ENCODE measurements at places on chromosomes 2 and 18. TPM values are rescaled to one million over a fixed set of nuclear protein-coding genes. Genes with fewer than 3 reads are reported as not detected.
A peak's percentile ranks its signal among the peaks of the same experiment; 100 is the strongest.

Gene HOXD12
- not detected for total RNA-seq

Gene TGFA
- total RNA-seq: 5.0 TPM

Gene DUSP19
- total RNA-seq: 1.1 TPM

Gene ZSWIM2
- not detected for total RNA-seq

Gene CDH2
- 0.09 TPM for total RNA-seq

GRCh38 chr2:69956475-69956979 lies 4.9 kb downstream of the ASPRV1 start:
- no peak overlapping the region for H3K4me3 ChIP-seq
- DNase-seq: no peak
- H3K27ac ChIP-seq: no peak overlapping the region
- H3K27me3 ChIP-seq: no peaks in the 10 kb centered on the region
- H3K36me3 ChIP-seq: no peaks in the 10 kb centered on the region

DNA sequence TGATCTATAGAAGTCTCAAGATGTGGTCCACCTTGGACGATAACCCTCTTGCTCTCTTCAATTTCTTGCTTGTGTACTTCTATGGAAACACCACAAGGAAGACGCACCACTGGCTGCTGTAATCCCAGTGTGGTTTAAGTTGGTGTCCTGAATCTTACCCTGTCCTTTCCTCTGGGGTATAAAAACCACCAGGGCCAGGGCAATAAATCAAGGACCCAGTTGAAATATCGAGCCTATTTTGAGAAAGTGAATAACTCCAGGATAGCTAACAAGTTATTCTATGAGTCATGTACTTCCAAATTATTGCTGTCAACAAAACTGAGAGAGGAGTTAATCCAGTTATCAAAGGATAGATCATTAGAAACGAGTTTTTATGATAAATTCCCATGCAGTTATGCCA lies 137.0 kb downstream of the RND3 start:
- H3K4me1 ChIP-seq: no peaks in the 10 kb centered on the region
- no peak overlapping the region for H3K4me3 ChIP-seq
- H3K27me3 ChIP-seq: no peaks in the 10 kb centered on the region
- no peaks in the 10 kb centered on the region for H3K36me3 ChIP-seq
- DNase-seq: no peak

DNA sequence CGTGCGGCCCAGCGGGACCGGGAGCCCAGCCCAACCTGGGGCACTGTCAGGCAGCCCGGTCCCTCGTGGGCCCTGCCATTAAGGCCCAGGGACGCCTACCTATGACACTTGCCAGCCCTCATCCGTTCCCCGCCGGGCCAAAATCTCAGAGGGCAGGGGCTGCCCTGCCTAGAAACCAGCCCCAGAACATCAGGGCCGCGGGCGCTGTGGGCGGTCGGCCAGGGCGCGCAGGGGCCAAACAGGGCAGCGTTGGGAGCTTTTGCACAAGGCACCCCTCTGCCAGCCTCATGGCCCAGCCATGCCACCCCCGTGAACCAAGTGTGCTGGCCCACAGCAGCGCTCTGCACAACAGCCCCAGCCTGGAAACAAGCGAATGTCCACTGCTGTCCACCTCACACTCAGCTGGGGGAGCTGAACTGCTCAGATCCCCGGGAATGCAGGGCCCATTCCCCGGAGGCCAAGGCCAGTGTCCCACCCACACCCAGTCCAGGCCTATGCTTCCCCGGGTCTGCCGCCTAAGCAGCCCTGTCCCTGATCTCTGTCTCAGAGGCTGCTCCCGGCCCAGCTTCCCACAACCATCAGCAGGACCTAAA lies 3.5 kb upstream of the NEURL3 start:
- H3K27me3 ChIP-seq: peaks cover 2% of the 10 kb centered on the region
- no peak for DNase-seq
- no peak overlapping the region for H3K27ac ChIP-seq
- no peaks in the 10 kb centered on the region for H3K36me3 ChIP-seq

- H3K36me3 ChIP-seq: no peaks in the 10 kb centered on the region
- H3K27ac ChIP-seq: no peak overlapping the region
- no peak overlapping the region for H3K4me3 ChIP-seq
- no peak for DNase-seq
- no peaks in the 10 kb centered on the region for H3K4me1 ChIP-seq
These were observed 29.3 kb downstream of the PELI1 start for GRCh38 chr2:64114912-64115277.

DNA sequence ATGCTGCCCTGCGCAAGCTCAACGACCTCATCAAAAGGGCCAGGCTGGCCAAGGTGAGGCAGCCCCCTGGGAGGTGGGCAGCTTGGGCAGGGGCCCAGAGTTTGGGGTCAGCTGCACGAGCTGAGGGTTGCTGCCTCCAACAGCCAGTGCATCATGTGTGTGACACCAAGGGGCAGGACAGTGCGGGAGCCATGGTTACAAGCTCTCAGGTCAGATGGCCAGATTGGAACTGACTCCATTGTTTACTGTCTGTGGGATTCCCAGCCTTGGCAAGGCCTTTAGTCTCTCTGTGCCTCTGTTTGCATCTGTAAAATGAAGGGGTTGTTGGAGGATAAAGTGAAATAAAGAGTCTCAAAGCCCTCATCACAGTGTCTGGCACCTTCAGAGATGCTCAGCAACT lies 26.9 kb downstream of the EHD3 start:
- no peak for DNase-seq
- no peak overlapping the region for H3K27ac ChIP-seq
- no peaks in the 10 kb centered on the region for H3K4me1 ChIP-seq
- H3K4me3 ChIP-seq: no peak overlapping the region
- peaks cover under 1% of the 10 kb centered on the region for H3K36me3 ChIP-seq

- H3K4me3 ChIP-seq: no peak overlapping the region
- DNase-seq: no peak
- H3K27me3 ChIP-seq: peaks cover 5% of the 10 kb centered on the region
- H3K4me1 ChIP-seq: no peaks in the 10 kb centered on the region
- H3K36me3 ChIP-seq: no peaks in the 10 kb centered on the region
These were observed 314.4 kb downstream of the MTX2 start for GRCh38 chr2:176583607-176584006.

- H3K27me3 ChIP-seq: no peaks in the 10 kb centered on the region
- H3K4me3 ChIP-seq: peak overlapping the region; percentile 66
These were observed 611 bp downstream of the ZNF512 start for GRCh38 chr2:27583390-27583915.

- DNase-seq: no peak
- no peaks in the 10 kb centered on the region for H3K27me3 ChIP-seq
- H3K4me1 ChIP-seq: peaks cover 31% of the 10 kb centered on the region
These were observed 208.2 kb downstream of the SH3RF3 start for GRCh38 chr2:109337221-109337620.

DNA sequence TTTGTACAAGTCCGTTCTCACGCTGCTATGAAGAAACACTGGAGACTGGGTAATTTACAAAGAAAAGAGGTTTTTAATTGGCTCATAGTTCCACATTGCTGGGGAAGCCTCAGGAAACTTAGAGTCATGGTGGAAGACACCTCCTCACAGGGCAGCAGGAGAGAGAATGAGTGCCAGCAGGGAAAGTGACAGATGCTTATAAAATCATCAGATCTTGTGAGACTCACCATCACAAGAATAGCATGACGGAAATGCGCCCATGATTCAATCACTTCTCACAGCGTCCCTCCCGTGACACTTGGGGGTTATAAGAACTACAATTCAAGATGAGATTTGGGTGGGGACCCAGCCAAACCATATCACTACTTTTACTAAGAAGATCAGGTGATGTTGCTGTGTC lies 285.8 kb downstream of the TMX3 start:
- H3K4me3 ChIP-seq: no peak overlapping the region
- H3K4me1 ChIP-seq: no peaks in the 10 kb centered on the region
- H3K27ac ChIP-seq: no peak overlapping the region
- no peaks in the 10 kb centered on the region for H3K36me3 ChIP-seq

DNA sequence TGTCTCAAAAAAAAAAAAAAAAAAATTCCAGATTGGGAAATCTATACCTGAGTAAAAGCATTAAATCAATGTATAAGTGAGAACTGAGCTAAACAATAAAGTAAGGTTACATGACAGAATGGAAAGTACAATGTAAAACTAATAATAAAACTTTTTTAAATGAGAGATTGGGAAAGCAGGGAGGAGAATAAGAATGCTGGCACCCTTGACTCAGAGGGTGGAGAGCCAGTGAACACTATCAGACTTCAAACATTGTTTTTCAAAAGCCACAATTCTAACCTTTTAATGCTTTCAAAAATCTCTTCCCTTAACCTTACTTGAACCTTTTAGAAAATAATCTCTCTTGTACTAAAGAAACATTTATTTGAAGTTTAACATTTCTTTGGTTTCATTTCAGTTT lies 63.5 kb downstream of the TBC1D8 start:
- no peak overlapping the region for H3K27ac ChIP-seq
- no peaks in the 10 kb centered on the region for H3K4me1 ChIP-seq
- no peaks in the 10 kb centered on the region for H3K27me3 ChIP-seq
- no peak overlapping the region for H3K4me3 ChIP-seq
- no peaks in the 10 kb centered on the region for H3K36me3 ChIP-seq

DNA sequence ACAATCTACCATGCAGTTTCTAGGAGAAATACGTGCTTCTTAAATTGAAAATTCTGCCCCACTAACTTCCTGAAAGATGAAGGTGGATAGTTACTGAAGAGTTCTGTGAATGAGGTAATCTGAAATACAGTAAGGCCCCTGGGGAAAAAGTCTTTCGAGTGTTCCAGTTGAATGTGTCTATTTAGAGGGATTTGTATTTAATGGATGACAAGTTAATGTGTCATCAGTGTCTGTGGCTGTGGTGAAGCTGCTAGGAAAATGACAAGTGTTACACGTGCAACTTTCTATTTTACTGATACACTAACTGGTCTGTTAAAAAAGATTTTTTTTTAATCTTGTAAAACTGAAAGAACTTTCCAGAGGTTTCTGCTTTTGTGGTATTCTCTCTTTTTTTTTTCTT lies 384.6 kb downstream of the STK39 start:
- H3K27ac ChIP-seq: no peak overlapping the region
- no peaks in the 10 kb centered on the region for H3K36me3 ChIP-seq
- no peaks in the 10 kb centered on the region for H3K27me3 ChIP-seq

DNA sequence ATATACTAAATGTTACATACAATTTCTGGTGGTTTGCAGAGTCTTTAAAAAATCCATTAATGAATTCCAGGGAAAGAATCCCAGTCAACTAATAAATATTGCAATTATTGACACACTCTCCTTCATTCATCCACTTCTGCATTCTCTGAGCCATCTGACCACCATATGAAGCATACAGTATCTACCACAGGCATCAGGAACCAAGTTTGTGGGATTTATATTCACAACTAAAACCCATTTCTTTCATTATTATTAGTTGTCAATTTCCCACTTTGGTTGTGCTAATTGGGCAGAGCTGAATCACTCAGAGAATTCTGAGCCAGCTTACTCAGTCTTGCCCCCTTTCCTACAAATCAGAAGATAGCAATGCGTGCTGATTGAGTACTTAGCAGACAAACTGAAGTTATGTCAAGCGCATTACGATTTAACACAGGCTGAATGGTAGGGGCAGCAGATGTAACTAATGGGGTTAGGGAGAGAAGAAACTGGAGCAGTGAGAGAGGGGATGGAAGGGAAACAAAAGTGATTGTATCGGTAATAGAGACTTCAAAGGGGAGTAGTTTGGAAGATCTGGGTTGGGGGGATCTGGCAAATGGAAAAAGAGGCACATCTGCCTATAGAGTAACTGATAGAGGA lies 52.3 kb downstream of the ZEB2 start:
- no peak overlapping the region for H3K27ac ChIP-seq
- H3K27me3 ChIP-seq: no peaks in the 10 kb centered on the region
- H3K4me3 ChIP-seq: no peak overlapping the region

DNA sequence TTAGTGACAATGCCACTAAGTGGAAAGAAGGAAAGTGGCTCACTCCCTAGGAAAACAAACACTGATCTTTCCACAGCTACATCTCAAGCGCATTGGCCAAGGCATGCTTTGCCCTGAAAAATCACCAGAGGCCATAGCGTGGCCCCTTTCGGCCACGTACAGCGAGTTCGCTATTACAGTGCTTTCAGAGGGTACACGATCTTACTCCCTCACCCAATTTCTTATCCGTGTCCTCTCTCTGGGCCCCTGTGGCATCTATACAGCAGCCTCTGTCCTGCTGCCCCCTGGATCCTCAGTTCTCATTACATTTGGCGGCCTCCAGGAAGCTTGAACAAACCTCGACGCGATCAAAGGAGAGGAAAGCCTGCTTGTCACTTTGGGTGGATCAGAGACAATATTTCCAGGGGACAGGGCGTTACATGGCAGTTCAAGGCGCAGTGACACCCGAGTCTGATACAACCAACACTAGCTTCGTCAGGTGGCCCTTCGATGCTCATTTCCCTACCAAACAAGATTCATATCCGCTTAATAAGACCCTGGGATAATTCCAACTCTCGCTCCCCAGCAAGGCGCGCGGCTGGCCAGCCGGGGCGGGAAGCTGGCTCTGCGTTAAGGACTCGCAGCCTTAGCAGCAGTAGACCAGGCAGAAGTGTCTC lies 941 bp downstream of the SKOR2 start:
- H3K27ac ChIP-seq: no peak overlapping the region
- peaks cover 37% of the 10 kb centered on the region for H3K27me3 ChIP-seq
- no peak for DNase-seq
- no peak overlapping the region for H3K4me3 ChIP-seq

DNA sequence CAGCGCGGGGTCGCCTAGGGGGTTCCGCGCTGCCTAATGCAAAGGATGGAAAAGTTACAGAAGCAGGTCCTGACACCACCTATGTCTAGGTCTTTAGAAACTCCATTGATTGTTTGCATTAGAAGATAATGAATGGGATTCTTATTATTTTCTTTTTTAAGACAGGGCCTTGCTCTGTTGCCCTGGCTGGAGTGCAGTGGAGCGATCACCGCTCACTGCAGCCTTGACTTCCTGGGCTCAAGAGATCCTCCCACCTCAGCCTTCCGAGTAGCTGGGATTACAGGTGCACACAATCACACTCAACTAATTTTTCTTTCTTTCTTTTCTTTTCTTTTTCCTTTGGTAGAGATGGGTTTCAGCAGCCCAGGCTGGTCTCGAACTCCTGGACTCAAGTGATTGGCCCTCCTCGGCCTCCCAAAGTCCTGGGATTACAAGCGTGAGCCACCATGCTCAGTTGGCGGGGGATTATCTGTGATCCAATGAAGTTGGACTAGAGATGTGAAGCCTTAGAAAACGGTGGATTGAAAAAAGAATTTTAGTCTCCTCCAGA lies 761 bp upstream of the IDH1 start:
- peaks cover 15% of the 10 kb centered on the region for H3K36me3 ChIP-seq
- peak overlapping the region; percentile 39 for H3K27ac ChIP-seq
- DNase-seq: no peak

- peaks cover 2% of the 10 kb centered on the region for H3K36me3 ChIP-seq
- H3K27me3 ChIP-seq: no peaks in the 10 kb centered on the region
- no peak overlapping the region for H3K4me3 ChIP-seq
- DNase-seq: no peak
- peaks cover 61% of the 10 kb centered on the region for H3K4me1 ChIP-seq
These were observed 1.2 kb upstream of the NMUR1 start for GRCh38 chr2:231531466-231531865.

GRCh38 chr2:45184606-45185005 lies 175.4 kb upstream of the SIX2 start:
- no peaks in the 10 kb centered on the region for H3K36me3 ChIP-seq
- H3K27ac ChIP-seq: no peak overlapping the region
- no peak for DNase-seq
- H3K4me3 ChIP-seq: no peak overlapping the region
- H3K27me3 ChIP-seq: no peaks in the 10 kb centered on the region

Data from natural killer cell (primary cell).